ENCODE measurements at places on chromosomes 2 and 18. TPM values are rescaled to one million over a fixed set of nuclear protein-coding genes. Genes with fewer than 3 reads are reported as not detected.
A peak's percentile ranks its signal among the peaks of the same experiment; 100 is the strongest.

SERPINB4 gene
- total RNA-seq, result 15.7 TPM

ASXL3 gene
- under 0.01 TPM for total RNA-seq

ZCCHC2 gene
- total RNA-seq, result 8.7 TPM

CFAP53 gene
- 0.26 TPM for total RNA-seq

LCT gene
- total RNA-seq, result under 0.01 TPM

ST8SIA3 gene
- not detected for total RNA-seq

MAP3K19 gene
- total RNA-seq, result not detected

COLEC11 gene
- total RNA-seq, result 0.38 TPM

RUFY4 gene
- total RNA-seq, result not detected

DLX1 gene
- total RNA-seq, result not detected

TRAF3IP1 gene
- 11.4 TPM for total RNA-seq

GULP1 gene
- 39.2 TPM for total RNA-seq

DNA sequence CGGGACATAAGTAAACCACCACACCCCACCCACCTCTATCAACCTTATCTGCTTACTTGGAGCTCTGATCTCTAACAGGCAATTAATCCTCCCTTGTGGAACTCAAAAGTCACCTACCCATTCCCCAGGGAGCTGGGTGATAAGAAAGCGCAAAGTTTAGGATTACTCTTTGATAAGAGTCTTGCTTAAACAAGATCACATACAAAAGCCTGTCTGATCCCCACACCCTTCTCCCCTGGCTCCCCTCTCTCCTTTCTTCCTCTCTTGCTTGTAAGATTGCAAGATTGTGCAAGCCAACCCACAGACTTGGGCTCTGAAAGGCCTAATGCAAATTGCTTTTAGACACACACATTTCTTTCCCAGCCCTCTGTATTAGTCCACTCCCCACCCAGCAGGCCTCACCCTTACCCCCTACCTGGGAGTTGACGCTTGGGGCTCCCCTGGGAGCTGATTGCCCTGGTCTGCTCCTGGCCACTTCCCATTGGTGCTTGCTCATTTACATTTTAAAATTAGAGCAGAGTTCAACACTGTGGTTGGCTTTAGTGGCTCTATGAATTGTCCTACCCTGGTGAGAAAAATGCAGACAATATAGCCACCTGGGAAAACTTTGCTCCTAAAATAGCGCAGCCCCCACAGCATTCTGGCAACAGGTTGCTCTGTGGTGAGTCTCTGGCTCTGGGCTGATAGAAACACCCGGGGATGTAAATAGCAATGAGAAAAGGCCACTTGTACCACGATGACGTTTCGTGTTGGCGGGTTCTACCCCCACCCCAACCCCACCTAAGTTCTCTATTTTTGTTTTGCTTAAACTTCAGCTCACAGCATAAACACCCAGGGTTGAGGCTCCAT is 92.8 kb upstream of the MSH2 start:
- DNase-seq, result no peak

DNA sequence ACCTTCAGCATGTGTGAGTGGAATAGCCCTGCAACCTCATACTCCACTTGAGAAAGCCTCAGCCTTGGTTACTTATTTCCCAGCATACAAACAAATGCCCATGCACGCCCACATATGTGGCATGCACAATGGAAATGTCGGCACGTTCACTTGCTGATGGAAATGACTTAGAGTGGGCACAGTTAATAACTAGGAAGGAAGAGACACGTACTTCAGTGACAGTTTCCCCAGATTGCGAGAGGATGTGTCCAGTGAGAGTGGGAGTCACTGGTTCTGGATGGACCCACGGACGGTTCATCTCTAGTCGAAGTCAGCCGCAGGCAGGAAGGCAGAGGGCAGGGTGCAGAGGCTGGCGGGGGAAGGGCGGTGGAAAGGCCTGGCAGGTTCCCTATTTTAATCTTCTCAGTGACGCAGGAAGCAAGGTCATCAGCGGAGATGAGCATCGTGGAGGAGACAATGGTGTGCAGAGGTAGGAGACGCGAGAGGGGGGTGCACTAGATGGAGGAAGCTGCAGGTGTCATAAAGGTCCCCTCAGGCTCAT is 350.7 kb upstream of the MYT1L start:
- no peak for DNase-seq

DNA sequence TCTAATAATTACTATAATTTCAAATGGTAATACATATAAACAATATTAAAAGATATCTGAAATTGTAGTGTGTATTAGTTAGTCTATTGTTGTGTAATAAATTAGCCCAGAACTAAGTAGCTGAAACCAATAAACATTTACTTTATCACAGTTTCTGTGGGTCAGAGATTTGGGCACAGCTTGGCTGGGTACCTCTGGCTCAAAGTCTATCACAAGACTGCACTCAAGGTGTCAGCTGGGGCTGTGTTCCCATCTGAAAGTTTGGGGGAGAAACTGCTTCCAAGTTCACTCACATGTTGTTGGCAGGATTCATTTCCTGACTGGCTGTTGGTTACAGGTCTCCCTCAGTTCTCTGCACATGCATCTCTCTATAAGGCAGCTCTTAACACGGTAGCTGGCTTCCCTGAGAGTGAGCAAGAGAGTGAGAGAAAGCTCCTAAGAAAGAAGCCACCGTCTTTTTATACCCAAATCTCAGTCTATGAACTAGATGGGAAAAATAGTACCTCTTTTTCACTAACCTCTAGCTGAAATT is 25.6 kb upstream of the WIPF1 start:
- no peak for DNase-seq

DNA sequence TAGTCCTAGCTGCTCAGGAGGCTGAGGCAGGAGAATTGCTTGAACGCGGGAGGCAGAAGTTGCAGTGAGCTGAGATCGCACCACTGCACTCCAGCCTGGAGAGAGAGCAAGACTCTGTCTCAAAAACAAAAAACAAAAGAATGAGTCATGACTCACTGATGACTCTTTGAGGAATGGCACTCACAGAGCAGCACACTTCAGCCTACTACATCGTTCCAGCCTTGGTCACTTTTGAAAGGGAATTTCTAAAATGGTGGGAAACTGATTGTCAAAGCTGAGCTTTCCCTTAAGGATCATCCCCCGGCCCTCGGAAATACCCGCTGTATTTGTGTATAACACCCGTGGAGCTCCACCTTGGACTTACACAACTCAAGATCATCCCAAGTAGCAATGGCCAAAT is 217.3 kb upstream of the HS6ST1 start:
- DNase-seq, result peak; percentile 51

- DNase-seq, result no peak
Measured at GRCh38 chr2:120565095-120565460, 170.6 kb upstream of the GLI2 start.

DNA sequence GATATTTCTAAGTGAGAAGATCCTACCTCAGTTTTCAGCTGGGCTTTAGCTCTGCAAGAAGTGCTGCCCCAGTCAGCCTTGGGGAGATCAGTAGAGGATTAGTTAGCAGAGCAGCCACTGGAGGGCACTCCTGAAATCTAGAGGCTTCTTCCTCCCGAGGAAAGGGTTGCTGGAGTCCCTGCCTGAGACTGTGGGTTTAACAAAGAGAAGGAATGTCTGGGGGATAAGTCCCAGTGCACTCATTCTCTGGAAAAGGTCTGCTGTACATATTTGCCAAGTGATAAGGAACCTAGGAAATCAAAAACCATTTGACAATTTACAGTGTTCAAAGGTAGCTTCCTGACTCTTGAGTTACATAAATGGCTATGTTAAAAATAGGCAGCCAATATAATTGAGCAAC is 207.2 kb downstream of the SLC8A1 start:
- DNase-seq, result peak; percentile 56

GRCh38 chr18:58831606-58832005 is 33.1 kb upstream of the ZNF532 start:
- peak; percentile 60 for DNase-seq

DNA sequence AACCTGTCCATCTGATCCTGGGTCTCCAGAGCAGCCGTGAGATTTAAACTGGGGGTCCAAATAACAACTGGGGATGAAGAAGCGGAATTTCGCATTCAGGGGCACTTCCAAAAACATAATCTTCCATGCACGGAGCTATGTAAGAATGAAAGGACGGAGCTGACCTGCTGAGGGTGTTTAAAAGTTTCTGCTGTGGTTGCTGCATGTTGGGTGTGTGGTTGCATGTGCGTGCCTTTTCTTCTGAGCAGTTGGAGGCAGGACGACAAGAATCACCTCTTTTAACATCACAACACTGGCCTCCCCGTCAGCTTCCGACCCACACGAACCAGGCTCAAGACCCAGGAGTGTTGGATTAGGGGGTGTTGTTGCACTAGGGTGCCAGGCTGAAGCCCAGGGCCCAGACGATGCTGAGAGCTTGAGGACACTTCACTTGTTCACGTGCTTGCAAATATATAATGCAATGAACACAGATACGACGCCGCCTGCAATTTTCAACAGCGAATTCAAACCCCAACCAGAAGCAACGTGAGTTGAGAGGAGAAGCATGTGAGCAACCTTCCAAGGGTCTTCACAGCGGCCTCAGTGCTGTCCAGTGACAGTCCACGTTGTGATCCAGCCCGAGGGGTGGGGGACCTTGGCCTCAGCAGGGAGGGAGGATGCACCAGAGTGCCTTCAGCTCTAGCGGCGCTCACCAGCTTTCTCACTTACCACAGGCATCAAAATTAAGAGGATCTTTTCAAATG is 76.0 kb upstream of the SALL3 start:
- DNase-seq, result no peak

- no peak for DNase-seq
Measured at GRCh38 chr18:23094411-23095190, 40.7 kb upstream of the CABLES1 start.

GRCh38 chr2:46955764-46956163 is 40.2 kb upstream of the MCFD2 start:
- DNase-seq, result no peak

DNA sequence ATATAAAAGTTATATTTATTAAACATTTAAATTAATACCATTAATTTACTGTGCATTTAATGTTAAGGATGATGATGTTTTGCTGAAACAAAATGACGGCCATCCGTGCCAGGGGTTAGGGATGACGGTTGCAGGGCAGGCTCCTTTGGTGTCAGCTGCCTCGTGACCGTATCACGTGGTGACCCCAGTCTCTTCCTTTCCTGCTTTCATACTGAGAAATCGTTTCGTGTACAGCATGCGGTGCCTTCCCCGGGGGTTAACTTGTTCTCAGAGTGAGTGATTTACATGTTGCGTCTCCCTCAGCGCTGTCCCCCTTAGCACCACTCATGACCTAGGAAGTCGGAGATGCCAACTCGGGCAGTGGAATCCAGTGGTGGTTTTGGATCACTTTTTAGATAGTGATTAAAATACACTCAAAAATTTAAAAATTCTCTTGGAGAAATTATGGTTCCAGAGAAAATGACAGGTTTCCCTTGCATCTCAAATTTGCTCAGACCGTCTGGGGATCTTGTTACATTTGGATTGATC is 290.8 kb downstream of the GBX2 start:
- DNase-seq, result no peak

DNA sequence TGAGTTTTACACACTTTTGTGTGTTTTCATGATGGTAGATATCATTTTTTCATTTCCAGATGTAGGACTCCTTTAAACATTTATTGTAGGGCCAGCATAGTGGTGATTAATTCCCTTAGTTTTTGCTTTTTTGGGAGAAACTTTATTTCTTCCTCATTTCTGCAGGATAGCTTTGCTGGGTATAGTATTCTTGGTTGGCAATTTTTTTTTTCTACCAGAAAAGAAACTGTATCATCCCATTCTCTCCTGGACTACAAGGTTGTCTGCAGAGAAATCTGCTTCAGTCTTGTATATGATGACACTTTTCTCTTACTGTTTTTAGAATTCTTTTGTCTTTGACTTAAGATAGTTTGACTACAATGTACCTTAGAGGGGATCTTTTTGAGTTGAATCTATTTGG is 37.8 kb upstream of the RHOB start:
- no peak for DNase-seq

- no peak for DNase-seq
Measured at GRCh38 chr2:136008205-136008865, 22.9 kb upstream of the DARS1 start.

GRCh38 chr2:153497938-153498629 is 19.5 kb upstream of the RPRM start:
- DNase-seq, result no peak

DNA sequence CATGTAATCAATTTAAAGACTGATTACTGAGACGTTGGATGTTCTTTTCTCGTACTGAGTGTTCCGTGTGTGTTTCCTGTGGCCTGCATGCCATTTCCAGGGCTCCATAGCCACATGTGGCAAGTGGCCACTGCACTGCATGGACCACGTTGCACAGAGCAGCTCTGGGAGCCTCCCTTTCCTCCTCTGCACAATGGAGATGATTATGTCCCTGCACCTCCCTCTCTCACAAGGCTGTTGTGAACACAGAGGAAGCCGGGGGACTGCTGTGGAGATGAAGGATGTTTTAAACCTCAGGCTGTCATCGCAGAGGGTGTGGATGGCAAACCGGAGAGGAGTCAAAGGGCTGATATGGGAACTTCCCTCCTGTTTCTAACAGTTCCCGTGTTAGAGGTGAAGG is 87.7 kb downstream of the TGOLN2 start:
- DNase-seq, result no peak

DNA sequence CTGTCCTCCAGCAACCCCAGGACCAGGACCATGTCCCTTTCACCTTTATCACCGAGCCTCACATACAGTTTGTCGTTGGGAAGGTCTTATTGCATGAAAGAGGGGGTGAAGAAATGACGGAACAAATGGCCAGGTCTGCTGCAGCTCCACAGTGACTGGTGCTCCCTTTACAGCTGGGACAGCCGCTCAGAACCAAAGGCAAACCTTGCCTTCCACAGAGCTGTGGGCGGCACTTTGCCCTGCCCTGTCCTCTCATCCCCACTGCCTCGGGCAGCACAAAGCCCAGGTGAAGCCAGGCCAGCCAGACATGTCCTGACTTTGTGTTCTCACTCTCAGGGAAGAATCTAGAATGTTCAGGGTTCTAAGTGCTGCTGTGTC is 961 bp downstream of the GPR55 start:
- DNase-seq, result no peak

- no peak for DNase-seq
Measured at GRCh38 chr2:43375746-43376522, 149.5 kb upstream of the ZFP36L2 start.

GRCh38 chr18:59779979-59780378 is 82.8 kb upstream of the CCBE1 start:
- peak; percentile 89 for DNase-seq

GRCh38 chr2:27723372-27724144 is 48.0 kb upstream of the MRPL33 start:
- peak; percentile 60 for DNase-seq

- no peak for DNase-seq
Measured at GRCh38 chr2:80896576-80896975, 592.0 kb upstream of the LRRTM1 start.

DNA sequence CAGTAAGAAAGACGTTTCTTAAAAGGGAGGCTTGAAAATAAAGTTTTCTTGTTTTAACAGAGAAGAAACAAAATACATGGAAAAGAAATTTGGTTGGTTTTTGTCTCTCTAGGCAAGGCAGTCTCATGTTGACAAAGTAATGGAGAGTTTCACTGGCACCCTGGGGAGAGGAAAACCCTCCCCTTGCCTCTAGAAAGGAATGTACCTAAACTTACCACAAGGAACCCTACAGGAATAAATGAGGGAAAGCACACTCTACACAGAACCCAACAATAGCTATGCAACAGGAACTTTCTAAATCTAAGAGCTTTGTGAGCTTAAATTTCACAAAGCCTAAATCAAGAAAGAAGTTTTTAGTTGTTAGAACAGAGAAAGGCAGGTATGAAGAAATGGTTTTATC is 37.0 kb downstream of the FIGN start:
- no peak for DNase-seq

All from bronchial epithelial cell (primary cell).